SHP77 (cell line): ENCODE measurements at places on chromosomes 5 and 9.
A peak's percentile ranks its signal among the peaks of the same experiment; 100 is the strongest.

DNA sequence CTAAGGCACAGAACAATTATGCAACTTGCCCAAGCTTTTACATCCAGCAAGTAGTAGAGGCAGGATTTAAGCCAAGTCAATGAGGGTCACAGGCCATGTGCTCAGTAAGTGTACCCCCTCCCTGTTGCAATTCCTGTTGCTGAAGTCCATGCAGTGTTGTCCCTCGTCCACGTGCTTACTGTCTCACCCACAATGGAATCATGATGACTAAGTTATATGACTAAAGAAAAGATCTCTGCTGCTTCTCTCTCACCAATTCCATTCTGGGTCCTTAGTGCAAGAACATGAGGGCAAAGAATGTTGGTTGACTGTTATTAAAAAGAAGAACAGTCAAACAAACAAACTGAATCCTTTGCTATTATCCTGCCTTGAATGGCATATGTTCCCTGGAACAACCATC lies 233.6 kb upstream of the SLC24A2 start:
- no peak for DNase-seq

GRCh38 chr9:113511047-113511521 lies 47.6 kb downstream of the RGS3 start:
- DNase-seq = no peak

GRCh38 chr9:18330401-18331309 lies 143.3 kb upstream of the ADAMTSL1 start:
- DNase-seq = no peak

GRCh38 chr9:96721303-96721702 lies 56.6 kb downstream of the ZNF510 start:
- DNase-seq = no peak

GRCh38 chr5:90131383-90132133 lies 278.0 kb downstream of the CETN3 start:
- no peak for DNase-seq

DNA sequence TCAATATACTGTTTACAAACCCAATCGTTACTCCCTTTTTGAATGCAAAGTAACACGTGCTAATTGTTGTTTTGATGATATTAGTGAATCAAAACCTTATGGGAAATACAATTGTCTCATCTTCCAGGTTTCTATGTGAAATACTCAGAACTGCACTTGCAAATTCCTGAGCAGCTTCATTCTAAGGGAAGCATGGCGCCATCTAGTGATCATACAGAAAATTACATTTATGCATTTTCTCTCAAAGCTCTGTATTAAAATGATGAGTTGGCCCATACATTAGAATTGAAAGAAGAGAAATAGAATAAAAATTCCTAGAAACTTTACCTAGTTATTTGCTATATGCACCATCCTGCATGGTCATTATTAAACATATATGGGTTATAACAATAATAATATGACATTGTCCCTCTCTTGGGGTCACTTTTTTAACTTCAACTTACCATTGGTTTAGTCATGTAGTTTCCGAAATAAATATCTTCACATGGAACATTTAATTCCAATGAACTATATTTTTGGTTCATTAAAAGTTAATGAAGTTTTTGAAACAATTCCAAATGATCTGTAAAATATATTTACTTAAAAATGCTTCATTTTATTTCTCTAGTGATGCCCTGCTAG lies 220.0 kb downstream of the PDE4D start:
- DNase-seq = peak; percentile 27

GRCh38 chr5:97550164-97550563 lies 367.1 kb upstream of the RIOK2 start:
- DNase-seq = no peak

GRCh38 chr9:24464319-24464951 lies 81.3 kb downstream of the IZUMO3 start:
- no peak for DNase-seq
